D721Med (cell line): ENCODE measurements at places on chromosomes 2 and 18.

DNA sequence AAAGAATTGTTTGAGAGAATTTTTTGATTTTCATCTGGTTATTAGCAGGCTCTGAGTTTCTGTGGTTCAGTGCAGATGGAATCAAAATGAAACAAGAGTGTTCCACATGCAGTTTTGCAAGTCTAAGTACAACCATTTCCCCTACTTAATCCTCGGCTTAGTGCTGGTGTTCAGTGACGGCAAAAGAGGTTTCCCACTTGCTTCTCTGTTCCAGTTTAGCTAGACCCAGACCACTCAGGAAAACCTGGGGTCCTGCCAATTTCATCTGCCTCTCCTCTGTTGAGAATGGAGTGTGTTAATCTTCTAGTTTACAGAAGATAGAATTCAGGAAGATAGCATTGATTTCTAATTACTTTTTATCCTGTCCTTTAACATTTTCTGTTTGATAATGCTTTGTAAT is 996.2 kb upstream of the FANCL start:
- DNase-seq: no peak

DNA sequence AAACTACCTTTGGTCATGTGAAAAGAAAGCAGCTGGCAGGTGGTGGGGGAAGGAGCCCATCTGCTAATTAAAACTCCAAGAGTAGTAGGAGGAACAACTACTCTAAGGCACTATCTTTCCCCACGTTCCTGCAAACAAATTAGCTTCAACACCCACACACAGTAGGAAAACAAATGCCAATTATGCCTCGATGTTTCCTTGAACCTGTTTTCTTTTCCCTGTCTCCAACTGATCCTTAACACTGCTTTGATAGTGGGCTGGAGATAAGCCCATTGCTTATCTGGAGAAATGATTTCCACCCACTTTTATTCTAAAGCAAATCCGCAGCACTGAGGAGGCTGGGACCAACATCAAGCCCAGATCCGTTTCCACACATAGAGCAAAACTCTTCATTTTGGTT is 36.0 kb downstream of the DDX18 start:
- DNase-seq: no peak

GRCh38 chr2:219789476-219789875 is 162.0 kb downstream of the SLC4A3 start:
- no peak for DNase-seq

DNA sequence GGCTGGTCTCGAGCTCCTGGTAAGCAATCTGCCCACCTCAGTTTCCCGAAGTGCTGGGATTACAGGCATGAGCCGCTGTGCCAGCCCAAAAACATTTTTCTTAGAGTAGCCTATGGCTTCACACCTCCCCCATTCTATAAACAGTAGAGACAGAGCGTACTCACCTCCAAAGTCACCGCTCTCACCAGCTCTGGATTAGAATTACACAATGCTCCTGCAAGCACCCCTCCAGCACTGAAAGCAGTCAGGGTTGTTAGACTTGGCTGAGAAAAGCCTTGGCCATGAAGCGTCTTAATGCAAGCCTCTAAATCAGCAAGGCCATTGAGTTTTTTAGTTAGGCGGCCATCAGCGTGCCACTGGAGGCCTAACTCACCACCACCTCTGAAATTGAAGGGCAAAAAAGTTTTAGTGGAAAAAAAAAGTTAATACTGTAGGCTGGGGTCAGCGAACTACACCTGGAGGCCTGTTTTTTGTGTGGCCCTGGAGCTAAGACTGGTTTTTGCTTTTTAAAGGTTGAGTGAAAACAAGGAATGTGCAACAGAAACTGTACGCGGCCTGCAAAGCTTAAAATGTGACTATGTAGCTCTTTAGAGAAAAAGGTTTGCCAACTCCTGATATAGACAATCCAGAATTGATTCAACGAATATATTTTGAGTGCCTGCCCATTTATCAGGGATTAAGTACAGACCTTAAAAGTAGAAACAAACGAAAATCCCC is 34.6 kb downstream of the PREPL start:
- no peak for DNase-seq

- DNase-seq: no peak
These were observed 416.6 kb downstream of the RAD51AP2 start for GRCh38 chr2:17101596-17101995.

DNA sequence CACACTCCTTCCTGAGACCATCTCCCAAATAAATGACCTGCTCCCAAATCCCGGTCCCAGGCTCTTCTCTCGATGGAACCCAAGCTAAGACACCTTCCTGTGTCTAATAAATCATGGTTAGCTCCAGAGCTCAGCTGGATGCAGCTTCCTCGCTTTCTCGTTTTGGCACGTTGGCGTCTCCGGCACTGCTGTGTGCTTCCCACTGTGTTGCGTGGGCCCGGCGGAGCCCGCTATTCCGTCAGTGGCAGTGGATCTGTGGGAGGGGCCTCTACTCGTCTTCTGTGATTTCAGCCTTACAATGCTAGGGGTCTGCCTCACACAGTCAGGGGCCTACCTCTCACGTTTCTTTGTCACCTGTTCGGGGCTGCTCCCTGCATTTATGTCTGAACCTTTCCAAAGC is 29.4 kb upstream of the YWHAQ start:
- DNase-seq: no peak

DNA sequence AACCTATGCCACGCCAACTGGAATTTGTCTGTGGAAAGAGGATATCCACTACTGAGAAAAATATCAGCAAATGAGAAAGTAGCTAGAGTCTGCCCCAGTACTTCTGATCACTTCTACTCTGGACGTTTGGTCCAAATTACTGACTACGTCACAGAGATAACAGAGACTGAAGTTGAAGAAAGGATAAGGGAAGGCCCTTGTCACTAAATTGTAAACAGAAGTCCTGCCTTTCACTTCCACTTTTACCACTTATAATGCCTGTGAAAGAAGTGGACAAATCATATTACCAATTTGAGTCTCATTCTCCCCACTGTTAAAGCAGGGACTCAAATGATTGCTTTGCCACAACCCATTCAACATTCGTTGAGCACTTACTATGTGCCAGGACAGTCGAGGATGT is 173.9 kb upstream of the ERBB4 start:
- no peak for DNase-seq

- no peak for DNase-seq
These were observed 304.4 kb downstream of the CCDC178 start for GRCh38 chr18:33135951-33136660.

DNA sequence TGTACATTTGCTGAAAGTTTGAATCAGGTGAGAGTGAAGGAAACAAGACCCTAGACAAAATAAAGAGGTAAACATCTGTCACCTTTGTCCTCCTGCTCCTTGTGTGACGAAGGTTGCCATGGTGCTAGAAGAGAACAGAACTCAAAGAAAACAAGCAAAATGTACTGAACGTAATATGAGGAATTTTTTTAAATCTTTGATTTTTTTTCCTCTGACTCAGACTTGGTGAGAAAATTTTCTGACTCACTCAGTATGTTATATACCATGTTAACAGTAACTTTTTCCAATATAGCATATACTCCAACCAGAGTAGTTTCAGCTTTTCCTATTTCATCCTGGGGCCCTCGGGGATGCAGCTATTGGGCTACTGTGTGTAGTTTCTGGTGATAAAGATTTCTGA is 2114.6 kb upstream of the PIK3C3 start:
- DNase-seq: no peak

DNA sequence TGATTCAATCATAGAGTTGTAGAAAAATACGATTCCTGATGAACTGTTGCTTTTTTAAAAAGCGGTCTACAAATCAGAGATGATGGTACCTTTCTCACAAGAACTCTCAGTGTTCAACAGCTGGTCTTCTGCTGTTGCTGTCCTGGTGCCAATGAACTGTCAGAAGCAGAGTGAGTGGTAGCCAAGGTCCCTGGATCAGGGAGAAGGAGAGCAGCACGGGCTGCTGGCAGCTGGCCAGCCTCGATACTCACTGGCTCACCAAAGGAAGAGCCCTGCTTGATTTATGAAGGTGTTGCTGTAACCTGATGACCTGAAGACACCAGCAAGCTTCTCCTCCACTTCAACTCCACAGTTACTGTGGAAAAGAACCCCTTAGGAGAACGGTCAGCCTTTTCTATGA is 300.8 kb upstream of the SOX11 start:
- no peak for DNase-seq

- DNase-seq: no peak
These were observed 170.0 kb downstream of the TXNL1 start for GRCh38 chr18:56468396-56468795.

DNA sequence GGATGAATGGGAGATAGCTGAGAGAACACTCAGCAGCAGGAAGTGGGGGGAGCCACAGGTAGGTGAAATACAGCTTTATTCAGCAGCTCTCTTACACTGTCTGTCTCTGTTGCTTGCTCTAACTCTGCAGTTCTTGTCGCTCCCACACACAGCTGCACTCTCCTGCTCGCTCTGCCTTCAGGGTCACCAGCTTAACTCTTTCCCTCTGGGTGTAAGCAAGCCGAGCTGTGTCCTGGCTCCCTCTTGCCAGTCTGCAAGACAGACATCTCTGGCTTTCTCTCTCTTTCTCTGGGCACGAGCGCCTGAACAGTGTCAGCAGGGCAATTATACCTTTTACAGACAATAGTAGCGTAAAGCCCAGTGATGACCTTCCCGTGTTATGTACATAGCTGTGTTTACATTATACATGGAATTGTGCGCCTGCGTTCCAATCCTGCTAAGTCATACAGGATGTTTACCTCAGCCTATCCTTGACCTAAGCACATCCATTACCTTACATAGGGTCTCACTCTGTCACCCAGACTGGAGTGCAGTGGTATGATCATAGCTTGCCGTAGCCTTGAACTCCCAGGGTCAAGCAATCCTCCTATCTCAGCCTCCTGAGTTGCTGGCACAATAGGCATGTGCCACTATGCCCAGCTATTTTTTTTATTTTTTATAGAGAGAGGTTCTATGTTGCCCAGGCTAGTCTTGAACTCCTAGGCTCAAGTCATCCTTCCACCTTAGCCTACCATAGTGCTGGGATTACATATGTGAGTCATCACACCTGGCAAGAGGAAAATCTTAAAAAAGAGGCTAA is 57.8 kb upstream of the CHN1 start:
- DNase-seq: no peak
